Lung (tissue), 17 donors: ENCODE measurements at places on chromosomes 6 and 20.

GRCh38 chr20:53081916-53082863 lies 110.0 kb downstream of the TSHZ2 start:
- DNase-seq = no peak

- DNase-seq = peak; percentile 71
Observed at GRCh38 chr6:86535100-86535499, 402.2 kb upstream of the HTR1E start.

DNA sequence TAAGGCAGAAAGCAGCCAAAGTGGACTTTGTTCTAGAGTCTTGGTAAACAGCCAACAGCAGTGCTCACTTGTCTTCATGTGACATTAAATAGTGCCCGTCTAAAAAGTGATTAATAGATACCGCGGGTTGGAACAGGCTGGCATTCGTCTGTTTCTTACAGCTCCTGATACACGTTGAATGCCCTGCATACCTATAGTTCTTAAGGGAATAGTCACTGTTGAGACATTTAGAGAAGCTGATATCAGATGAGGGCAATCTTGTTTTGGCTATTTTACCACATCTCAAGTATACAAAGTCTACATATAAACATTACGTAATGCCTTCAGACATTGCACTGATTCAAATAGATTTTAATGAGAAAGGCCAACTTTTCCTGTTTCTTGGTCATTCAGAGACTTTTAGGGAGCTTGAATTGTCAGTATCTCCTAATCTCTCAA lies 374.9 kb upstream of the FLRT3 start:
- DNase-seq = peak; percentile 28

DNA sequence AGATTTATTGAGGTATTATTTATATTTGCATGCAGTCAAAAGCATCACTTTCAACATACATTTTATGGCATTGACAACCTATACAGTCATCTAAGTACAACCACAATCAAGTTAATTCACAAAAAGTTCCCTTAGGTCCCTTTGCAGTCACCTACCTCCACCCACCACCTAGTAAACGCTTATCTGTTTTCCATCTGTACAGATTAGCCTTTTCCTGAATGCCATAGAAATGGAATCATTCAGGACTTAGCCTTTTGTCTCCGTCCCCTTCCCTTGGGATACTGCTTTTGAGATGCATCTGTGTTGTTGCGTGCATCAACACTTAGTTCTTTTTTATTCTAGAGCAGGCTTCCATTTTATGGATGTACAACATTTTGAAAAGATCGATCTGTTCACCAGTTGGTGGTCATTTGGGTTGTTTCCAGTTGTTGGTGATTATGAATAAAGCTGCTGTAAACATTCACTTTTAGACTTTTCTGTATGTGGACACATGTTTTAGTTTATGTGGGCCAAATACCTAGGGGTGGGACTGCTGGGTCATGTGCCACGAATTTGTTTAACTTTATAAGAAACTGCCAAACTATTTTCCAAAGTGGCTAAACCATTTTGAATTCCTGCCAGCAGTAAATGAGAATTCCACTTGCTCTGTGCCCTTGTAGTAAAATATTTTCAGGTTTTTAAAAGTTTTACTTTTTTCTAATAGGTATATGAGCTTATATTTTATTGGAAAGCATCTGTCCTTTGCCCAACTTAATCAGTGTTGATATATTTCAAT lies 17.6 kb upstream of the IFNGR1 start:
- no peak for DNase-seq

GRCh38 chr20:38534756-38535155 lies 46.2 kb upstream of the ADIG start:
- no peak for DNase-seq

- DNase-seq = no peak
Observed at GRCh38 chr6:31870385-31870921, 7.8 kb upstream of the NEU1 start.

- no peak for DNase-seq
Observed at GRCh38 chr6:75220357-75220756, 14.5 kb upstream of the COL12A1 start.

DNA sequence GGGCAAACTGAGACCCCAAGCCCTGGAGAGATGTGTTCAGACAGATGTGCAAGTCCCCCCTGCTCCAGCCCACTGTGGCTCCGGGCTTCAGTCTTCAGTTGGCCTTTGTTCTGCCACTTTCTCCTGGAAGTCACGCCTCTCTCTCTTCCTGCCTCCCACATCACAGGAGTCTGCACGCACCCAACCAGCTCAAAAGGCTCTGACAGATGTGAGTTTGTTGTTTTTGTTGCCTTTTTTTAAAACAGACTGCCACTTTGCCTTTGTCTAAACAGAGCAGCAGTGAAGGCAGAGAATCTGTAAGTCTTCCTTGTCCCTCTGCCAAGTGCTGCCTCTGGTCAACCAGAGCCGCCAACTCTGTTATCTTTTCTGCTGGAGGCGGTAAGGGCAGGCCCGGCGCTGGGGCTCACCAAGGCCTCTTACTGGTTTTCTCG lies 149.7 kb downstream of the TFAP2C start:
- DNase-seq = peak; percentile 69

DNA sequence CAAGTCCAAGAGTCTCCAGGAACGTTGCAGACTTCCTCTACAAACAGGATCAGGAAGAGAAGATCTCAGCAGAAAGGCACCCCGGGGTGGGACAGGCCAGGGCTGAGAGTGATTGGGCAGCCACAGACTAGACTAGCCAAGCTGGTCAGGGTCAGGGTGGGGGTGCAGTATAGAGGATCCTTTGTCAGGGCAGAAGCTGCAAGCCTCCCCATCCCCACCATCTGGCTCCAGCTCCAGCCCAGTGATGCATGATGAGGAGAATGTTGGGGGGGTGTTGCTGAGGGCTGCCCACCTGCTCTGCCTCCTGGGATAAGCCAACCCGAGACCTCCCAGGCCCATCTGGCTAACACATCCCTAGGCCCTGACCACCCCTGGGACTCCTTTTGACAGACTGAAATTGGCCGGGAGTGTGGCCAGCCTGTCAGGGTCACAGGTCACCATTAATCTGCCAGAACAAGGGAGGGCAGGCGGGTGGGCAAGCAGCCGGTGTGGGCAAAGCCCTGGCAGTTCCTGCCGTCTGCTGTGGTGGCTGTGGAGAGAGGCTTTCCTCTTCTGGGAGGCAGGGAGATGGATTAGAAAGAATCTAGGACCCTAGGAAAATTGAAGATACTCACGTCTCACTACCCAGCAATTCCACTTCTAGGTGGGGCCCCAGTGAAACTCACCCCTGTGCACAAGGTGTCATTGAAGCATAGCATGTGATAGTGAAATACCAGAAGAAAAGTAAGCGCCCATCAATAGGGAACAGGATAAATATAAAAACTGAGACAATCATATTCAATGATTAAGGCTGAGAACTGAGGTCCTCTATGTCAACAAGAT lies 22.1 kb upstream of the SNTA1 start:
- no peak for DNase-seq

DNA sequence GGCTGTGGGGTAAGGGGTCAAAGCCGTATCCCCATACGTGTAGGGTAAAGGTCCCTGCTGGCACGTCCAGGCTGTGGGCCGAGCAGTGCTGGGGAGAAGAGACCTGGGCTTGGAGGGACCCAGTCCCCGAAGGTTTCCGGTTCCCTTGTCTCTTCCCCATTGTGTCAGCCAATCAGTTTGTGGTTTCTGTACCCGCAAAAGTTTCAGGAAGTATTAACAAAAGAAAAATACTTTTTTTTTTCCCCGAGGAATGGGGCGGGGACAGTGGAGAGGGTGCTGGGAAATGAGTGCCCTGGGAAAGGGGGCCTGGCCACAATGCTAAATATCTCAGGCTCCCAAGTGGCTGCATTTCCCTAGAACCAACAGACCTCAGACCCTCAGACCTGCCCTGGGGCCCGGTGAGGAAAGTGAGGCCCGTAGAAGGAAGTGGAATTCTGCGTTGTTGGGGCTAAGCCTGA lies 15.2 kb upstream of the AMD1 start:
- no peak for DNase-seq

DNA sequence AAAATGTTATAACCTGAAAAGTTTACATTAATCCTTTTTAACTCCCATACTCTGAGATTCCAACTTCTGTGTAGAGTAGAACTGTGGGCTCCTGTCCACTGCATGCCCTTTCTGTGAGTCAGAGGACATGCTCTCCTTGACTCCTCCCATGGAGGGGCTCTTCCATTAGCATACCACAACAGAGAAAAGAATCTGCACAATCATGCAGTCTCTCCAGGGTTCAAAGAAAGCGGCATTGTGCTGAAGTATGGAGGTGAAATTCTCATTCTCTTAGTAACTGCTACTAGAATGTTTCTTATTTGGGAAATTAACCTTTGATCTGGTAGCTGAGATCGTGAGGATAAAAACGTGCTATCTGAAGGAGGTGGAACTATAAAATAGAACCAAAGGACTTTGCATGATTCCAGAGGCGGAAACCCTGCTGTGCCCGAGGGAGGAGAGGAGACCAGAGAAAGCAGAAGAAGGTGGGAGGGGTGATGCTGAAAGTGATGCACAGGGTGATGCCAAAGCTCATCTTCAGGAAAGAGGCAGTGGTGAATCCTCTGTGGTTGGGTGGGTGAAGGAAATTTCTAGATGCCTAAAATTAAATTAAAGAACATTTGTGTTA lies 202.2 kb upstream of the PCSK2 start:
- DNase-seq = no peak

GRCh38 chr6:2748183-2748582 lies 2.5 kb downstream of the MYLK4 start:
- peak; percentile 19 for DNase-seq

DNA sequence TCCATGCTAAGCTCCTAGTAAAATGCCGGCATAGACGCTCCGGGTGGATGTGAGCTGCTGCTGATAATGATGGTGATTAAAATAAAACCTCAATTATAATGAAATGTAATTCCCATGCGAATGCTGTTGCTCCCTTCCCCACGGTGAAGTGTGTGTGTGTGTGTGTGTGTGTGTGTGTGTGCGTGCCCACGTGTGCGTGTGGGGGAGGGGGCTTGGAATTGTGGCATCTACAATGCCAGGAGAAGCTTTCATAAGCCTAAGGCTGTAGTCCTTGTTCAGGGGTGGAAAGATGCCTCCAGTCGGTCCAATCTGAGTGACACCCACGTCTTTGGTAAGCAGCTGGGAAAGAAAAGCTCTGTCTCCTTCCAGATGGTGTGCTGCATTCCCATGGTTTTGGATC lies 137.9 kb downstream of the CDH26 start:
- DNase-seq = no peak

DNA sequence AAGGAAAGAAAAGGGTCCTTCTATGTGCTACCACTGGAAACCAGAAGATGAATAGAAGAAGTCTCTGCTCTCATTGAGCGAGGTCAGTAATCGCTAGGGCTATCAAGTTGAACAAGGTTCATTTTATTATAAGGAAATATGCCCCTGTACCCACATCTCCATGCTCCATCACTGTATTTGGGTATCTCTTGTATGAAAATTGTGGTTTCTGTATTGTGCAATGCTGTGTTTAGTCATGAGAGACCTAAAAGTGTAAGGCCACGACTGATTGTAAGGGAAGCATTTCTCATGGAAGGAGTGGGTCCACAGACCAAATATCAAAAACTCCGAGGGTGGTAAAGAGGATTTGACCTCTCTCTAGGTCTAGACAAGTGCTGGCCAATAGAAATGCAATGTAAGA lies 3.6 kb upstream of the HS3ST5 start:
- DNase-seq = no peak

- no peak for DNase-seq
Observed at GRCh38 chr20:14538433-14538832, 201.0 kb upstream of the FLRT3 start.

DNA sequence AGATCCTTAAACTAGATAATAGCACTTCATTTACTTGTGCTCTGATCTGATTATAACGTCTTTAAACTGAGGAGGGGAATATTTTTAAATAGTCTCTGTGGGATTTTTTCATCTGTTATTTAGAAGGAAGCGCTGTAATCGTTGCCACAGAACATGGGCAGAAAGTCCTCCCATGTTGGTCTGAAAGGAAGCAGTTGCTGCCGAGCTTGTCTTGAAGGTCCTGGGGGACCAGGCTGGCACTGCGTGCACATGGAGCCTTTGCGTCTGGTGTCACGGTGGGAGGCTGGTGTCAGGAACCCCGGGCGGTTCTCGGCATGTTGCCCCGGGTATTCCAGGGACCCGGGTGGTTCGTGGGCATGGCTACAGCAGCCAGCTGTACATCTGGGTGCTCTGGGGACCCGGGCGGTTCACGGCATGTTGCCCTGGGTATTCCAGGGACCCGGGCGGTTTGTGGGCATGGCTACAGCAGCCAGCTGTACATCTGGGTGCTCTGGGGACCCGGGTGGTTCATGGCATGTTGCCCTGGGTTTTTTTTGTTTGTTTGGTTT lies 11.5 kb downstream of the TPD52L2 start:
- no peak for DNase-seq

GRCh38 chr20:58342104-58342945 lies 32.8 kb downstream of the RAB22A start:
- DNase-seq = no peak

DNA sequence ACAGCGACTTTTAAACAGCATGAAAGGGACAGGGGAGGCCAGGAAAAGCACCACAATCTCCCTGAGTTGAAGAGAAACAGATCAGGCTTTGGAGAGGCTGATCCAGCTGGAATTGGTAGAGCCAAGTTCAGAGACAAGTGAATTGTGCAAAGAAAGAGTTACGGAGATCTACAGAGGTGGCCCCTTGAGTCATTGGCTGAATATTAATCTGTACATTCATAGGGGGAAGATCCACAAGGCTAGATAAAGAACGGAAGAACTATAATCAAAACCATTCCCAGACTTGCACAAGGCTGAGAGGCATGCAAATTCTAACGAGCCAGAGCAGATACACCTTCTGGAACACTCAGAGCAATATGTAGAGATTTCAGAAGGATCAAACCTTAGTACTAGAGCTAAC lies 14.2 kb upstream of the FOXQ1 start:
- DNase-seq = no peak

DNA sequence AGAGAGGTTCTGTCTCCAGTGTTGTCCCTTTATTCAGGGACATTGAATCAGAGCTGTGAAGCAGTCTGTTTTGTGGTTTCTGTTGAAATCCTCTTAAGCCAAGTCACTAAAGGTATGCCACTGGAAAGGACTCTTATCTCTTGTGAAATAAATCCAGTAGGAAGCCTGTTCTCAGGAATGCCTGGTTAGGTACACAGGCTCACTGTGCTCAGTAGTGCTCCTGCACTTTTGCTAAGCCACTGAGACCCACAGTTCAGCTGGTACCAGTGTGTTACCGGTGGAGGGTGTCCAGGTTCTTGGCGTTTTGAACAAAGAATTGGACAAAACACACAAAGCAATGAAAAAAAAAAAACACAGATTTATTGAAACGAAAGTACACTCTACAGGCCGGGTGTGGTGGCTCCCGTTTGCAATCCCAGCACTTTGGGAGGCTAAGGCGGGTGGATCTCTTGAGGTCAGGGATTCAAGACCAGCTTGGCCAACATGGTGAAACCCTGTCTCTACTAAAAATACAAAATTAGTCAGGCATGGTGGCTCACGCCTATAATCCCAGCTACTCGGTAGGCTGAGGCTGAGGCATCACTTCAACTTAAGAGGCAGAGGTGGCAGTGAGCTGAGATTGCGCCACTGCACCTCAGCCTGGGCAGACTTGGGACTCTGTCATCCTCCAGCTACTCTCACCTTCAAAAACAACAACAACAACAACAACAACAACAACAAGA lies 186.1 kb downstream of the JARID2 start:
- no peak for DNase-seq
